Mammary microvascular endothelial cell (primary cell): ENCODE measurements at places on chromosomes 13 and 19. TPM values are rescaled to one million over a fixed set of nuclear protein-coding genes. Genes with fewer than 3 reads are reported as not detected.

KIRREL2 gene
- total RNA-seq = not detected in 2 replicates

TEX26 gene
- not detected in 2 replicates for total RNA-seq

CCL25 gene
- not detected in 2 replicates for total RNA-seq

WDR87 gene
- not detected in 2 replicates for total RNA-seq

CBARP gene
- 1.9 and 3.1 TPM in 2 replicates for total RNA-seq

SIGLEC6 gene
- total RNA-seq = not detected in 2 replicates

FLT1 gene
- 65.1 and 74.6 TPM in 2 replicates for total RNA-seq

EFNB2 gene
- 28.6 and 28.7 TPM in 2 replicates for total RNA-seq

MYBPC2 gene
- not detected in 2 replicates for total RNA-seq

ZNF780A gene
- total RNA-seq = 2.8 and 6.7 TPM in 2 replicates

LACC1 gene
- 1.7 and 4.0 TPM in 2 replicates for total RNA-seq

C19orf33 gene
- 65.5 and 83.0 TPM in 2 replicates for total RNA-seq

CEACAM4 gene
- total RNA-seq = not detected in 2 replicates

KLK2 gene
- not detected in 2 replicates for total RNA-seq

SIGLEC14 gene
- total RNA-seq = 0.15 and 0.27 TPM in 2 replicates

DBP gene
- 0.13 and 1.8 TPM in 2 replicates for total RNA-seq

COL5A3 gene
- 0.05 and 0.20 TPM in 2 replicates for total RNA-seq

PABPC3 gene
- total RNA-seq = under 0.01 and 0.05 TPM in 2 replicates

CHST8 gene
- total RNA-seq = 0.05 and 0.33 TPM in 2 replicates

RFPL4A gene
- total RNA-seq = 1.8 TPM in 1 of 2 replicates, not detected in the other

PLIN5 gene
- total RNA-seq = 0.07 TPM in 1 of 2 replicates, not detected in the other

USF2 gene
- 63.6 and 70.2 TPM in 2 replicates for total RNA-seq

ADAMTS10 gene
- 11.8 and 12.3 TPM in 2 replicates for total RNA-seq

GGN gene
- total RNA-seq = 0.94 and 2.9 TPM in 2 replicates

LRRC63 gene
- 0.44 TPM in 1 of 2 replicates, not detected in the other for total RNA-seq

SH2D3A gene
- total RNA-seq = 1.2 and 2.1 TPM in 2 replicates

GPR4 gene
- total RNA-seq = 22.5 and 26.0 TPM in 2 replicates

IGFL2 gene
- total RNA-seq = not detected in 2 replicates

CGB3 gene
- total RNA-seq = not detected in 2 replicates

GRK1 gene
- total RNA-seq = not detected in 2 replicates

SERP2 gene
- 0.25 TPM in 1 of 2 replicates, not detected in the other for total RNA-seq

PLPPR2 gene
- total RNA-seq = 8.4 and 17.1 TPM in 2 replicates

SIAH3 gene
- total RNA-seq = not detected in 2 replicates

RFPL4AL1 gene
- not detected in 2 replicates for total RNA-seq

ZNF728 gene
- not detected in 2 replicates for total RNA-seq

RGS9BP gene
- 0.07 and 0.20 TPM in 2 replicates for total RNA-seq
